ENCODE measurements at places on chromosomes 13 and 19. TPM values are rescaled to one million over a fixed set of nuclear protein-coding genes. Genes with fewer than 3 reads are reported as not detected.

The AMER2 gene
- not detected for total RNA-seq

The KIR3DL2 gene
- 0.85 TPM for total RNA-seq

The SLC10A2 gene
- total RNA-seq, result not detected

The PROZ gene
- 0.39 TPM for total RNA-seq

The RPL28 gene
- total RNA-seq, result 2,155 TPM

The FBXO27 gene
- total RNA-seq, result 0.43 TPM

The TMEM272 gene
- 0.16 TPM for total RNA-seq

The SELENOV gene
- not detected for total RNA-seq

The PRTN3 gene
- total RNA-seq, result not detected

The CCDC194 gene
- 1.8 TPM for total RNA-seq

The DUXA gene
- total RNA-seq, result not detected

Measured in activated T-helper 17 cell treated with anti-CD3 and anti-CD28 coated beads, Interleukin-2, amount 50 U/mL, for 72 hours (primary cell).